ENCODE measurements at places on chromosomes 5 and 9.

DNA sequence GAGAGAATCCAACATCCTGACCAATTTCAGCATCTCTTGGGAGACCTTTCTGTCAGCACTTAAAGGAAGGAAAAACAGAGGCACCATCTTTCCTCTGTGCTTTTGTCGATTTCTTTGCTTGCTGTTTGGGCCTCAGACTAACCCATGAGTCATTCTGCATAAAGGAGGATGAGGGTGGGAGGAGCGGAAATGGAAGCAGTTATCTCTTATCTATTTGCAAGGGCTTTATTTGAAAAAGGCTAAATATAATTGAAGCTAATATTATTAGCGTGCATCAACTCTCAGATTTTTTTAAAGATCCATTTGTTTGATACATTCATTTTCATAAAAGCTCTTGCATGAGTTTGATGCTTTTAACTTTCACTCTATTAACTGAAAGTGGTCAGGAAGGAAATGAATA is 72.9 kb downstream of the ZNF622 start:
- no peak for DNase-seq

DNA sequence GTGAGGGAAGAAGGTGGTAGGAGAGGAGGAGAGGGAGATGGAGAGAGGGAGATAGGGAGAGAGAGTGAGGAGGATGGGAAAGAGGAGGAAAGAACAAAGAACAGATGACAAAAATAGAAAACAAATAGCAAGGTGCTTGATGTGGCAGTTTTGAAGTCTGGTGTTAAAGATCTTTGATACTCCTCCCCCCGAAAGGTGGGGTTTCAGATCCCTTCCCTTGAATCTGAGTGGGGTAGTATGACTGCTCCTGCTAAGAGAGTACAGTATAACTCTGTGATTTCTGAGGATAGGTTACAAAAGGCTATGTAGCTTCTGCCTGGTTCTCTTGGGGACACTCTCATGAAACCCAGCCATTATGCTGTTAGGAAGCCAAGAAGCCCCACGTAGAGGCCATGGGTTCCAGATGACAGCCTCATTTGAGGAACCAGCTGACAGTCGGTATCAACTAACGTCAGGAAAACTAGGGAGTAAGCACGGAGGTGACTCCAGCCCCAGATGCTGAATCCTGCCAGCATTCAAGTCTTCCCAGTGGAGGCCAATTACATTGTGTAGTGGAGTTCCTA is 102.1 kb downstream of the FANCC start:
- peak; percentile 17 for DNase-seq

DNA sequence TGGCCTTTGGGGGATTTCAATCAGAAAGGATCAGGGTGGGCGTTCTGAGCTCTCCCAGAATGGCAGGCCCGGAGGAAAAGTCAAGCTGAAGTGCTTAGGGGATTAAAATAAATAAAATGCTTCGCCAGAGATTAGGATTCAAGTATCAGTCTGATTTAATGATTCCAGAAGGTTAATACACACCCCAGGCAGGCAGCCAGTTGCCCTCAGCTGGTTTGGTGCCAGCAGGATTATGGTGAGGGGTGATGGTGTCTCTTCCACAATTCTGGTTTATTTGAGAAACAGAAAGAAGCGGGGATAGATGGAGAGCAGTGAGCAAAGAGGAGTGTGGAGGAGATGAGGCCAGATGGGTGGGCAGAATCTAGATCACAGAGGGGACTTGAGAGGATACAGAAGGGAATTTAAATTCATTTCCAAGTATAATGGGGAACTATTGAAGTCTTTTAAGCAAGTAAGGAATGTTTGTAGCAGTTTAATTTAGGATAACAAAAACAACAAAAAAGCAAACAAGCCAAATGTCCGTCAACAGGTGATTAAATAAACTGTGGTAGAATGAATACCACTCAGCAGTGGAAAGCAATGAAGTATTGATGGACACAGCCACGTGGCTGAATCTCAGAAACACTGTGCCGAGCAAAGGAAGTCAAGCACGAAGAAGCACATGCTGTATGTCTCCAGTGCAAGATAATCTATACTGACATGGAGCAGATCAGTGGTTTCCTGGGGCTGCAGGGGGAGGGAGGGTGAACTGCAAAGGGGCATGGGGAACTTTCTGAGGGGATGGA is 297.7 kb downstream of the MSX2 start:
- DNase-seq: no peak

DNA sequence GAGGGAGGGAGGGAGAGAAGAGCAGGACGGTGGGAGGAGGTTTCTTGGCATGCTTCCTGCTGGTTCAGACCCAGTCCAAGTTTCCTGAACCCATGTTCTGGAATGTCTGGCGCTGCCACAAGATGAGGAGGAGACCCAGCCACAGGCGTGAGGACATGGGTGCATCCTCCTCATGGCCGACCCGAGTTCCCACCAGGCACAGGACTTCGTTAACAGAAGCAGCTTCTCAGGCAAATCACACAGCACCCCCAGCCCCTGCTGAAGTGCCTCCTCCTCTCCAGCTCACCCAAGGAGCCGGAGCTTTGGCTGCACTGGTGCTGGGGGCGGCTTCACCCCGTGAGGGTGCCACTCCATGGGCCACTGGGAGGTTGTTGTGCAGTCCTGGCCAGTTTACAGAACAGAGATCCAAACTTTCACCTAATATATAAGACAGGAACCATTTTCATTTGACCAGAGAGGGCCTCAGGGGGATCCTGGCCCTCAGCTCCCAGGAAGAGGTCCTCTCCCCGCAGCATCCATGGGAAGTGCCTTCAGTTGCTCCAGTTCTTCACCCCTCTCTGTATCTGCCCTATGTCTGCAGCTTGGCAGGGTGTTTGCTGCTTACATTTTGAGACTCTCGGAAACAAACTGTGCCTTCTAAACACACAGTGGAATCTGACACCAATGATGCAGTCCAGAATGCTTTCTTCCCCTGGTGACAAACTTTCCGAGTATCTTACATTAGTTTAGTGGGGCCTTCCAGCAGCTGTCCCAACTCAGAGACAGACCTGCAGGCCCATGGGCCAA is 10.2 kb upstream of the NKD2 start:
- DNase-seq: no peak

GRCh38 chr9:98087420-98088354 is 31.2 kb downstream of the NANS start:
- DNase-seq: peak; percentile 81

- no peak for DNase-seq
Measured at GRCh38 chr9:96137671-96138429, 164.1 kb downstream of the HSD17B3 start.

DNA sequence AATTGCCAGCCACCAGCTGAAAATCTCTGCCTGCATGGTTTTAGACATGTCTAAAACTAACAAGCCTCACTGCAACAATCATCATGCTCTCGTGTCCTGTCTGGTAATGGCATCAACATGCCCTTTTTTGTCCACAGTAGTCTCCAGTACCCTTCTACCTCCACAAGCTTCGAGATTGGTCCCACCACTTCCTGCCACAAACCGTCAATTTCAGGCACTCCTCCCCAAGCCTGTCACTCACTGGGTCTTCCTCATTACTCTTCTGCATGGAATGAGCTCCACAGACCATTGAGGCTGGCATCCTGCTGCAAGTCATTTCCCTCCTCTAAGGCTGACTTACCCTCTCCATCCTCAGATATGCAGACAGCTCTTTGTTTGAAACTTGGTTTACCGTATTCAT is 9.0 kb downstream of the LPAR1 start:
- no peak for DNase-seq

- DNase-seq: no peak
Measured at GRCh38 chr9:130112538-130113151, 58.9 kb downstream of the GPR107 start.

DNA sequence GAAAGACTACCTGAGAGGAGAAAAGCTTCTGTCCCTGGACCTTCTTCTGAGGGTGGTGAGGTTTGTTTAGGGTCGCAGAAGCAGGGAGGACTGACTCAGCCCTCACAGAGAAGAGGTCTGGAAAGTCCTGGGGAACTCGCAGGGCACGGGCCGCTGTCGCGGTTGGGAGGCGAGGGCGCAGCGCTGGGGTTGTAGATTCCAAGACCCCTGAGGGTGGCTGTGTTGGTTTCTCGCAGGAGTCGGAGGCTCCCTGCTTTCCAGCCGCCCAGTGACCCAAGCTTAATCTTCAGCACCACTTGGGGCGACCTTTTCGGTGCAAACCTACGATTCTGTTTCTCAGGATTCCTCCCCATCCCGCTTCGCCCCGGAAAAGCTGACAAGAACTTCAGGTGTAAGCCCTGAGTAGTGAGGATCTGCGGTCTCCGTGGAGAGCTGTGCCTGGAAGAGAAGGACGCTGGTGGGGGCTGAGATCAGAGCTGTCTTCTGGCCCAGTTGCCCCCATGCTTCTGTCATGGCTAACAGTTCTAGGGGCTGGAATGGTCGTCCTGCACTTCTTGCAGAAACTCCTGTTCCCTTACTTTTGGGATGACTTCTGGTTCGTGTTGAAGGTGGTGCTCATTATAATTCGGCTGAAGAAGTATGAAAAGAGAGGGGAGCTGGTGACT is 482 bp downstream of the SLC27A6 start:
- DNase-seq: no peak

- DNase-seq: no peak
Measured at GRCh38 chr9:4831944-4832343, 39.2 kb downstream of the RCL1 start.

DNA sequence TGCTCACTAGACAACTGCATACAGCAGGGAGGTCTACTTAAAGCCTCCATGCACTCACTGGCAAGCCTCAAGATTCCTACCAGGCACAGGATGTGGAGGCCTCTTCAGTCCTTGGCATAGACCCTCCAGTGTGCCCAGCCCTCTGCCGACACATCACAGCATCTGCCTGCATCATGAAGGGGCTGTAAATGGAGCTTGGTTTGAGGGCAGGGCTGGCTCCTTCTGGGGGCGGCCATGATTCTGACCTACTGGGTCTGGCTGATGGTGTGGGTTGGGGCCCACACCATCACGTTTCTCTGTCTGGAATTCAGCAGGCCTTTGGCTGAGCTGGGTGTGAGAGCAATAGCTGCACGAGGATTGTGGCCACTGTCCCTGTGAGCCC is 84.9 kb upstream of the SHB start:
- no peak for DNase-seq

- no peak for DNase-seq
Measured at GRCh38 chr9:107639426-107639825, 149.9 kb upstream of the KLF4 start.

DNA sequence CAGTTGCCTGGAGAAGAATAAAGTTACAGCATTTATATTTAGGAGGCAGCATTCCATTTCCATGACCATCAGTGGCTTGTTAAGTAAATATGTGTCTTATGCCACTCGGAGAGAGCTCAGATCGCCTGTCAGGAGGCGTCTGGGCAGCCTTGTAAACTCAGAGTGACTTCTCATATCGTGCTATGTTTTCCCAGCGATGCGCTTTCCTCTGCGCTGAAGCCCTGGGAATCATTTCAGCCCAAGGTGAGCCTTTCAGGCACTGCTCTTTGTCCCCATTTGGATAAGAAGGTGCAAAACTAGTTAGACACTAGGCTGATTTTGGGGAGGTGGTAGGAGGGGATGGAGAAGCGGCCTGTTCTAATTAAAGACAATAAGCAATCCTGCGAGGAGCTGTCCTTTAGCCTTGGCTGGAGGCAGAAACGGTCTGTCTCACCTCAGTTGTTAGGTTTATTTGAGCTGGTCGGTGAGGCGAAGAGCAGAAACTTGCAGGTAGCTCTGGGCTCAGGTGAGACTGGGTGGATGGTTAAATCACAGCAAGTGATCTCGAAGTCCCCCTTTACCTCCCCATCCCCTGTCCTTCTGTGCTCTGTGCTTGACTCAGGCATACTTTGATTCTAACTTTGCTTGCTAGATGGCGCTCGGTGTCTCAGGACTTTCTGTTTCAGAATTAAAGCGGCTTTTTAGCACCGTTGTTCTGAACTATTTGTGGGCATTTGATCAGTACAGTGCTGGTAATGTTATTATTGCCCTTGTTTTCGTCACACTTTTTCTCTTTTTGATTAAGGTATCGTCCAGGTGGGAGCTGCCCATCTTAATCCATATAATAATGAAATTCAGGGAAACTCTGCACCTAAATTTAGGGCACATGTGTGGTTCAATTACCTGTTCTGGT is 24.6 kb downstream of the NR2F1 start:
- peak; percentile 43 for DNase-seq

- no peak for DNase-seq
Measured at GRCh38 chr9:135820661-135821060, 86.7 kb downstream of the CAMSAP1 start.

DNA sequence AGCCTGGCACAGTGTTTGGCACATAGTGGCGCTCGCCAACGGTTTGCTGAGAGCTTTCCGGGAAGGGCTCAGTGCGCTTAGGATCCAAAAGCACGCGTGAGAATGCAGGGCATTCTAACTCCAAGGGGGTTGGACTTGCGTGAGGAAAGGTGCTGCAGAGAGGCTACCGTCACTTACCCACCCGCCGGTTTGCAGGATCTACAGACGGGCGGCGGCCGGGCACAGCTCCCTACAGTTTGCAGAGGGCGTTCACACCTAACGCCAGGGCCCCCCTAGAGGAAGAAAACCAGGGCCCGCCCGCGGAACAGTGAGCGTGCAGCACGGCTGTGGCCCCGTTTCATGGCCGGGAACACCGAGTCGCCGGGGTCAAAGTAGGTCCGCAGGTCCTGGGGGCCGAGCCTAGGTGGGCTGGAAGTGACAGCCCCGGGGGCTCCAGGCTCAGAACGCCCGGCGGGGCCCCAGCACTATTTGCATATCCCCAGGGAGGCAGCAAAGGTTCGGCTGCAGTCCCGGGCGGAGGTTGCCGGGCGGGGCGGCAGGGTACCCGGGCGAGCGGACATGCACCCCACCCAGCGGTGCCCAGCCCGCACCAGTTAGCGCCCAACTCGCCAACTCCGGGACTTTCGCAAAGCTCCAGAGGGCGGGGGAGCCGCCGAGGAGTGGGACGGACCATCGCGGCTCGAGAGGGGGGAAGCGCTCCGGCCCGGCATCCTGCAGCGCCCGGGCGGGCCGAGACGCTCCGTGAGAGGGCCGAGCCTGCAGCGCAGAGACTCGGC is 526 bp upstream of the GALNT10 start:
- DNase-seq: peak; percentile 83

- DNase-seq: peak; percentile 80
Measured at GRCh38 chr9:136327304-136327974, at the start of gene GPSM1. Gene GPSM1 (plus strand): TSS chr9:136327539. CDS start chr9:136327696, 157 bp downstream.

- no peak for DNase-seq
Measured at GRCh38 chr5:102554728-102555127, 55.9 kb upstream of the SLCO6A1 start.

DNA sequence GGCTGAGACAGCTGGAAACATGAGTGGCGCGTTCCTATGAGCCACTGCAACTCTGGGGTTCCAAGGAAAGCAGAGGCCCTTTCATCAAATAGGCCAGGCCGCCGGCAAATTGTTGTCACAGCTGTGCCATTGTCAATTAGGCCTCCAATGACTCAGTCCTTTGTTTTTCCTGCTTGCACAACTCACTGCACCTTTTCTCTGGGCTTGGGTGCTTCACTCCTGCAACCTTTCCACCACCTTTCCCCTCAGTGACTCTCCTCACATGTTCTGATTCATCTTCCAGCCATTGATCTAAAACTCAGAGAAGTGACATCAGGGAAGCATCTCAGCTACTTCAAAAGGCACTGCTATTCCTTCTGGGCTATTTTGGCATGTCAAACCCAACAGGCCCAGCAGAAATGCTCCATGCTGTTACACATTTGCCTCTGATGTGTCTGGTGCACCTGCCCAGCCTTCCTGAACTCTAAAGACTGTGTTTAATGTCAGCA is 653.7 kb downstream of the NR2F1-AS1 start:
- DNase-seq: no peak

- no peak for DNase-seq
Measured at GRCh38 chr9:37295796-37296195, 126.7 kb upstream of the GRHPR start.

- no peak for DNase-seq
Measured at GRCh38 chr5:138459311-138459933, 5.9 kb upstream of the EGR1 start.

- no peak for DNase-seq
Measured at GRCh38 chr5:78889369-78890140, 95.6 kb downstream of the ARSB start.

GRCh38 chr9:134995792-134996120 is 78.0 kb upstream of the FCN1 start:
- DNase-seq: no peak

Data from muscle of back (tissue), 13 donors.